ENCODE measurements at places on chromosomes 13 and 19. TPM values are rescaled to one million over a fixed set of nuclear protein-coding genes. Genes with fewer than 3 reads are reported as not detected.

CLEC4M gene
- not detected for total RNA-seq

RXFP2 gene
- not detected for total RNA-seq

ATP8A2 gene
- total RNA-seq: 0.17 TPM

COMP gene
- total RNA-seq: 0.15 TPM

ZNF816 gene
- 12.9 TPM for total RNA-seq

ZIM2 gene
- total RNA-seq: not detected

ATP4A gene
- not detected for total RNA-seq

POP4 gene
- total RNA-seq: 85.2 TPM

NUP58 gene
- 54.1 TPM for total RNA-seq

GAMT gene
- total RNA-seq: 61.5 TPM
